ENCODE measurements at places on chromosomes 1 and 21.

DNA sequence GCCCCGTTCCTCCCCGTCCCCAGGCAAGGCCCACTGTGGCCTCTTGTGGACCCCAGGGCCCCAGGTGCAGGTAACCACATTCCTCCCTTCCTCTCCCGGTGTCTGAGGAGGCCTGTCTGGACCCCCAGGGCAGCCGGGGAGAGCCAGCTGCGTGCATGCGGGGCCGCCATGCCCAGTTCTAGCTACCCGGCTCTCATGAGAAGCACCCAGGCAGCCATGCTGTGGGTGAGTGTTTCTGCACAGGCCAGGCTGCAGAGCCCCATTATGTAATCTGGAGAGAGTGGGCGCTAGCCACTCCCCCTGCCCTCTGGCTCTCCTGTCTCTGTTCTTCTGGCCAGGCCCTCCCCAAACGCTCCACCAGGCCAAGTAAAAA lies 18.4 kb upstream of the PLEKHG5 start:
- DNase-seq = no peak

- peak; percentile 11 for DNase-seq
These were observed 66.2 kb upstream of the PALMD start for GRCh38 chr1:99579691-99580172.

GRCh38 chr1:172608098-172608601 lies 50.8 kb upstream of the FASLG start:
- DNase-seq = no peak

DNA sequence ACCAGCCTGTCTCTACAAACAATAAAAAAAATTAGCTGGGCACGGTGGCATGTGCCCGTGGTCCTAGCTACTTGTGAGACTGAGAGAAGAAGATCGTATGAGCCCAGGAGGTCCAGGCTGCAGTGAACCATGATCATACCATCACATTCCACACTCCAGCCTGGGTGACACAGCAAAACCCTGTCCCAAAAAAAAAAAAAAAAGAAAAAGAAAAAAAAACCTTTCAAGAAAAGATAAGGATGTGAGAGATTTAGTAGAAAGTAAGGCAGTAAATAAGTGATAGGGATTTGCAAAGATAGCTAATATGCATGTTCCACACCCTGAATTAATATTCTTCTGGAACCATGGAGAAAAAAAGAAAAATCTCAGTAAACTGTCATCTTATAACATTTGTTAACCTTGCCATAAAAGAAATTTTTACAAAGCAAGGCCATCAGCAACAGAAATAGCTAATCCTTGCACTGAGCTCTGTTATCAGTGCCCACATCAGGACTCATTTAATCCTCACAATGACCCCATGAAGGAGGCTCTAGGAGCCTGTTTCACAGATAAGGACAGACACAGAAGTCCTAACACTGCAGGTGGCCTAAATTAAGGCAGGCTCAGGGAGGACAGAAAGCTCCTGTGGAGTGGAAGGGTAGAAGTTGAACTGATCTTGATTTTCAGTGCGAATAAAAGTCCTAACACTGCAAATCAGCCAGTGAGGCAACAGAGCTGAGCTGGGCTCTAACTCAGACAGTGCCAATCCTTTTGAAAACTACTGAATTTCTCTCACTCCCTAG lies 7.6 kb downstream of the GNB1 start:
- no peak for DNase-seq

DNA sequence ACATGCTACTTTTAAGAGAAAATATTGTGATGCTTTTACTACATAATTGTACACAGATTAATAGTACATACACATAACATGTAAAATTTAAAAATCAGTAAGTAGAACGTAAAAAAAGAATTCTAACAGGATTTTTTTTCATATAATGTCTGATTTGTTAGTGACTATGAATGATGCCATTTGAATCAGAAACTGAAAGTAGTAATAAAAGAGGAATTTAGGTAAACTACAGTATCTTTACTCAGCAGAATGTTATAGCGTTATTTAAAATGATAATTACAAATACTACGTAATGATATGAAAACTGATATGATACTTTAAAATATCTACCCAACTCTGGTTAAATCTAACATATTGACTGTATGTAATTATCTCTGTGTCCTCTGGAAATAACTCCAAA lies 116.1 kb downstream of the DENND1B start:
- DNase-seq = no peak

DNA sequence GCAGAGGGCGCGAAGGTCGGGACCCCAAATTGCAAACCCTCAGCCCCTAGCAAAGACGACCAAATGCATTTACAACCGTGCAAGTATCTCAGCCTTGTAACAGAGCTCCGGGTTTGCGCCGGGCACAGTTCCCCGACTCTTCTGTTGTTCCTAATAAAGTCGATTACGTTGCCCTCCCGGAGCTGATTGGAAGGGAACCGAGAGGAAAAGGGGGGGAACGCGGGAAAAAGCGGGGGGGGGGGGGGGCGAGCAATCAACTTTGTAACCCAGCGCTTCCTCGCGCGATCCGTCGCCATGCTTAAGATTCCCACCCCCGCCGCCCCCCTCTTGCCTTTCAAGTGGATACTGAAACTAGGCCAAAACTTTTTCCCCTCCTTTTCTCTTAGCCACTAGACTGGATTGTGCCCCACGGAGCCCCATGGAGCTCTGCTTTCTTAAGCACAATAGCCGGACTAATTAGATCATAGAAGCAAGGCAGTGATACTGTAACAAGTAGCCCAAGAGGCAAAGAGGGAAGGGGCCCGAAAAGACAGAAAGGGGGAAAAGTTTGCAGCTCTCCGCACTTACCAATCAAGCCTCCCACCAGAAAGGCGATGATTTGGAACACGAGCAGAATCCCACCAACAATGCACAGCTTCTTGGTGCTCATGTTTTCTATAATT lies 565 bp downstream of the WLS start:
- peak; percentile 54 for DNase-seq

GRCh38 chr1:39159224-39160036 lies 45.1 kb upstream of the MACF1 start:
- DNase-seq = no peak

DNA sequence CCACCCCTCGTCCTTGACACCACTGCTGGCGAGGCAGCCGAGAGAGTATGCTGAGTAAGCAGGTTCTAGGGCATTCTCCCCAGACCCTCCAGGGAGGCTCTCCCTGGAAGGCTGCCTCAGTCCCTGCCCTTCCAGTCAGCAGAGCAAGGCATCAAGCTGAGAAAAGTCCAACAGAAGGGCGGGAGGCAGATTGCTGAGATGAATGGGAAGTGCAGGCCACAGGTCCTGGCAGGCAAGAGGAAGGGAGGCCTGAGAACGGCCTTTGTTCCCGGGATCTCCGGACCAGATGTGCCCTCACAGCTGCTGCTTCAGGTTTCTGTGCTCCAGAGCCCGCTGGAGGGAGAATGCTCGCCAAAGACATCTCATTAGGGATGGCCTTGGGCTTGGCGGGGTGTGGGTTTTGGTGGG lies 270.0 kb upstream of the VAMP3 start:
- peak; percentile 47 for DNase-seq

- no peak for DNase-seq
These were observed 103.6 kb downstream of the SPAG17 start for GRCh38 chr1:118081387-118081786.

- peak; percentile 37 for DNase-seq
These were observed 5.8 kb downstream of the INKA2 start for GRCh38 chr1:111733183-111733991.

DNA sequence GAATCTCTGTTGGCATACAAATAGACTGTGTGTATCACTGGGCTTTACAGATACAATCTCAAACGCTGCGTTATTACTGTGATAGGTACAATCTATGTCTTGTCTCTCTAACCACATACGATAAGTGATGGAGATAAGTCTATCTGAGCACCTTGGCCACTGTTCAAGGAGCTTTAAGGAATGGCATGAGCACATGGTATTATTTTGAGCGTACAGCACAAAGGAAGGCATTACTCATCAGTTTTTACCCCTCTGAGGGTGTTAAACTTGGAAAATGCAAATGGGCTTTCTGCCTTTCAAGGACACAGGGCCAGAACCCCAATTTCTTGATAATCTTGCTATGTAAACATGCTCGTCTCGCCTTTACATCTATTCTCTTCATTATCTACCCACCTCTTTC lies 11.6 kb upstream of the SIPA1L2 start:
- DNase-seq = no peak

GRCh38 chr1:231856426-231856825 lies 229.8 kb downstream of the DISC1 start:
- no peak for DNase-seq

Data from globus pallidus (tissue), 1 donor.